Tongue (tissue), 3 donors: ENCODE measurements at places on chromosomes 1 and 21. TPM values are rescaled to one million over a fixed set of nuclear protein-coding genes. Genes with fewer than 3 reads are reported as not detected.

GBP7 gene
- not detected for total RNA-seq

MANEAL gene
- 4.6 TPM for total RNA-seq

OR2G6 gene
- total RNA-seq = not detected

C1orf116 gene
- 3.6 TPM for total RNA-seq

C1QTNF12 gene
- 6.3 TPM for total RNA-seq

KIF17 gene
- 2.4 TPM for total RNA-seq

GJA9 gene
- not detected for total RNA-seq

S100B gene
- 75.2 TPM for total RNA-seq

OR2T29 gene
- total RNA-seq = not detected

HMCN1 gene
- 24.7 TPM for total RNA-seq
